EL (cell line): ENCODE measurements at places on chromosomes 16 and 17.

DNA sequence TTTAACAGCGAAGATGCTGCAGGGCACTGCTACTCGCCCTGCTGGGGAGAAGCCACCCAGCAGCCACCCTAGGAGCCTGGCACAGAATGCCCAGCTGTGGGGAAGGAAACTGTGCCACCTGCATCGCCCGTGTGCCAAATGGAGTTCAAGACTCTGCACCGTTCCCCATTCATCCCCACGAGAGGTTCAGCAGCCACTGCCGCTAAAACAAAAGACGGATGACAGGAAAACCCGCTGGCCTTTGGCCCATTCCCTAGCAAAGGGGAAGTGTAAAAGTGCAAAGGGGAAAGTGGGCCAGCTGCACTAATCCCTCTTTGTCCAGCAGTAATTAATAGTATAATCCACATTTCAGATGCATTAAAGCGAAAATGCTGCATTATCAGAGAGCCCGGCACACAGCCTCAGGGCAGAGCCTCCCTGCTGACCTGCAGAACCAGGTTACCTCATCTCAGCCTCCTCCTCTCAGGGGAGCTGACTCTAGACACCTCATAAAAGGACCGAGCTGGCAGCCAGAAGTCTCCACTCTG is 37.7 kb downstream of the ZFHX3 start:
- no peak for DNase-seq

DNA sequence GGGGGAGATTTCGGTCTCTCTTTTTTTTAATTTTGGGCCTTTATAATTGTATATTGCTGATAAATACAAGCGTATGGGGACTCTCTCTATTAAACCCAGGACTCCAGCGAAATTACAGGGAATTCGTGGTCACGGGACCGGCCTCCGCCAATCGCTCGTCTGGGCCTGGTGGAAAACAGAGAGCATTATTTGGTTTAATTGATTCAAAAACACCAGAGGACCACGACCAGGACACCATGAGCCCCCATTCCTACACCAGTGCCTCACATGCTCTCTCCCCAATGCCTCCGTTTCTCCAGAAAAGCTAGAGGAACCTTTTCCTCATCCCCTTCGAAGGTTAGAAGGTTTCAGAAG is at the start of gene HOXB2:
HOXB2 (minus strand) TSS at position 88 of the 354 bp plus-strand sequence. CDS start 198 bp downstream, outside the sequence.
- no peak for DNase-seq

- DNase-seq, result no peak
These were observed 137.5 kb downstream of the CCDC182 start for GRCh38 chr17:57607553-57608120.

DNA sequence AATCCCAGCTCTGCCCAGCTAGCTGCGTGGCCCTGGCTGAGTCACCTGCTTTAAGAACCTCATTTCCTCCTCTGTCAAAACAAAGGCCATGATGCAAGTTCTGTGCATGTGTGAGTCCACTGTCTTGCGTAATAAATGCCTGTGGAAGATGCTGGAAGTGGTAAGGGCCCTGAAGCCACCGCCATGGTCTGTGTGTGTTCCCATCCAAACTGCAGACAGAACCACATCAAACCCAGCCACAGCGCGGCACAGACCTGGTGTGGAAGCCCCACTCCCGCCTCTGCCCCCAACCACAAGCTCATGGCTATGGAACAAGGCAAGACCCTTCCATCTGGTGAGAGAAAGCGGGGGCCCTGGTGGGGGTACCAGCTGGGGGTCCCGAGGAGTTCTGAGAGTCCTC is 26.0 kb downstream of the NECAB2 start:
- DNase-seq, result peak; percentile 86

GRCh38 chr16:56634715-56635440 is 2.4 kb downstream of the MT1M start:
- DNase-seq, result no peak

- no peak for DNase-seq
These were observed 16.5 kb downstream of the DCUN1D3 start for GRCh38 chr16:20883554-20884239.

DNA sequence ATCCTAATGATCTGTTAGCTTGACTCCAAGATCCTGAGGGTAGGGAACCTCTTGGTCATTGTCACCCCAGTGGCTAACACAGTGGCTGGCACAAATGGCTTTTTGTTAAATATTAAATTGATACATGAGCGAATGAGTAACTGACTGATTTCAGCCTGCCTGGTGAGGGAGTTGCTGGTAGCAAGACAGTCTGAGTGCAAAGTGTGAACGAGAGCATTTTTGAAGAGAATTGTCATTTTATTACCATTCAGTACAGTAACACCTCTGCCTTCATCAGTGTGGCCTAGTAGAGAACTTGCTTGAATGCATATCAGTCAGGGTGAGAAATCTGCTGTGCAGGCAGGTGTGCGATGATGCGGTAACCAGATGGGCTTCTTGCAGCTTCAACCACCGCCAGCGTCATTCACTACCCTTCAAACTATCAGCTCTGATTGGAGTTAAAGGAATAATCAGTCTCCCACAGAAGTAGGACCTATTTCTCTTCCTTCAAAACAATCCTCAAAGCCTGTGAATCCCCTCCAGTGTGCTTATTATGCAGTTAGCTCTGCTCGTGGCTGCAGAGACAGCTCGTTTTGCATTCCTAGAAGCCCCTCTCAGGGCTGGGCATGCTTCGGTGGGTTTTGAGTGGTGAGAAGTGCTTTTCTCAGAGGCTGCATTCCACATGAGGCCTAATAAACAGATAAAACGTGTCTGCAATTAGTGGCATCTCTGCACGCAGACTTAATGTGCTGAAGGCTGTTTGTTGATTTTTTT is 29.0 kb downstream of the HEXIM2 start:
- no peak for DNase-seq

GRCh38 chr16:79599837-79600637 is 500 bp downstream of the MAF start:
- DNase-seq, result no peak

DNA sequence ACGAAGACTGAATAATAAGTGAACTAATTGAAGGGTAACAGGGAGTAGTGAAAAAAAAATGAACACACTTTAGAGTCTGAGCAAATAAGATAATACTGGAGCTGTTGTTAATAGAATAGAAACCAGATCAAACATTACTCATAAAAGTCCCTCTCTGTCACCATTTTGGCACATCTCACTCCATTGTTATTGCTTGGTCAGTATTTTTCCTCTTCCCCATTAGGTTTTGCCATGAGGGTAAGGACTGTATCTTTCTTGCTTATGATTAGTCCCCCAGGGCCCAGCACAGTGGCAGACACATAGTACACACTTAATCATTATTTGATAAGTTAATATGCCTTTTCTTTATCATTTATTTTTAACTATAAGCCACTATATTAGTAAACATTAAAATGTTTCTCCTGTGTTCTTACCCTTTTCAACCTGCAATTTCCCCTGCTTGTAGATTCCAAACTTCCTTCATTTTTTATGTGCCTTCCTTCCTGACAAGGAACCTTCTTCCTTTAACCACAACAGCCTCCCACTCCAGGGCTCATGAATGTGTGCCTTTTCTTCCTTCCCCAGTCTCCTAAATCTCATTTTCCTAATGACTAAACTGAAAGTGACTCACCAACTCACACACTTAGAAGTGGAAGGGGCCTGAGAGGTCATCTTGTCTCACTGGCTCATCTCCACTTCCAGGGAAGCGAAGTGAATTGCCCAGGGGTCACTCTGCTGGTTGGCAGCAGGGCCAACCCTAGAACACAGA is 88.2 kb upstream of the HAS3 start:
- peak; percentile 85 for DNase-seq

- no peak for DNase-seq
These were observed 5.0 kb downstream of the JUP start for GRCh38 chr17:41781404-41782110.

GRCh38 chr16:89842471-89843408 is 14.5 kb downstream of the SPIRE2 start:
- DNase-seq, result peak; percentile 92

DNA sequence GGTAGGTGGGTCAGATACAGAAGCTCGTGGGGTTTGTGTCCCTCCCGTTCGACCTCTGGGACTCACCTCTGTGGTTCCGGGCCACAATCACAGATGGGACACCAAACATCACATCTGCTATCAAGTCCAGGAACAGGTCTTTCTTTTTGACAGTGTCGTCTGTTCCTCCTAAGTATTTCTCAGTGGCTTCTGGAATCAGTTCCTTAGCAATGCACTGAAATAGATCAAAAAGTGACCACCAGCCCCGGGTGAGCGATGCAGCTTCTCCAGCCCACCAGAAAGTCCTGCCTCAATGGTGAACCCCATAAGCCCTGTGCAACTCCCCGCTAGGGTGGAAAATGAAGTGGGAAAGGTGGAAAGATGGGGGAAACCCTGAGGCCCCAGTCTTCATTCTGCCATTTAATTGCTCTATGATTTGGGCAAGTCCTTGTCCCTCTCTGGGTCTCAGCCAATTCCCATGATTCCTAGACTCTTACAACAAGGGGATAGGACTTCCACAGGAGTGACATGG is 22.4 kb downstream of the CES1 start:
- no peak for DNase-seq

DNA sequence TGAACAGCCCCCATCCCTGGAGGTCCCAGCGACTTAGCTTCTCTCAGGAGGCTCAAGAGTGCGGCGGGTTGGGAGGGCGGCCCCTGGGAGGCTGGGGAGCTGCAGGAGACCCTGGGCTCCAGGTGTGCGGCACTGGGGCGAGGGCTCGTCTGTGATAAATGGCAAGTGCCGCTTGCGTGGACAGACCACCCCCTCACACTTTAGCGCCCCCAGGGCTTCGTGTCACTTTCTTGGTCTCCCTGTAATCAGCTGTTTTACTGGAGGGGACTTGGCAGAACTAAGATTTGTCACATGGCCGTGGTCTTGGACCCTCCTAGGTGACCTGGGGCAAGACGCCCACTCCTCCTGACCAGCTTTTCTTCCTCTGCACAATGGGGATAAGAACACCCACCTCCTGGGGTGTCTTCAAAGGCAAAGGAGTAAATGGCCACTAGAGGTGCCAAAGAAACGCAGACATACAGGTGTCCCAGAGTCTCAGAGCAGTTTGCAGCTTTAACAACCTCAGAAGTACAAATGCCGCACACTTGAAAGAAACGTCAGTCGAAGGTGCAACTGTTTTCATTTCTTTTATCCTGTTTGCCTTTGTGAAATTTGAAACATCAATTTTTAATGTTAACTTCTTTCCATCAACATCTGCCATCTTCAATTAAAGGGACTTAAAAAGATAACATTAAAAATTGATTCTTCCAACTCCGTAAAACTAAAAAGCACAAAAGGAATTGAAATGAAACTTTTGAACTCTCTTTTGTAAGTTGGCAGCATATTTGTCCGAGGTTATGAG is 946 bp downstream of the OSGIN1 start:
- peak; percentile 36 for DNase-seq

DNA sequence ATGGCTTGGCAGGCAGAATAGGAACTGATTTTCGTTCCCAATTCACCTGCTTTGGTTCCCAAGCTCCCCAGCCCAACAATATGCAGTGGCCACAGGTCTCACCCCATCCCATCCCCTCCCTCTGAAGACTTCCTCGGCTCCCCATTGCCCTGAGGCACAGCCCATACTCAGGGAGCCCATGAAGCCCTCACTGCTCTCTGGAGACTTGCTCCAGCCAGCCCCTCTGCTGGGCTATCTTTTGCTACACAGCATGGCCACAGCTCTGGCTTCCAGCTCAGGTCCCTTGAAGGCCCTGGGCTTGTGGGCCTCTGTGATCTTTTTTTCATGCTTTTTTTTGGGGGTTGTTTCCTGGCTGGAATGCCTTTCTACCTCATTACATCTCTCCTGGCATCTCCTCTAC is 8.5 kb upstream of the RNF222 start:
- DNase-seq, result no peak

DNA sequence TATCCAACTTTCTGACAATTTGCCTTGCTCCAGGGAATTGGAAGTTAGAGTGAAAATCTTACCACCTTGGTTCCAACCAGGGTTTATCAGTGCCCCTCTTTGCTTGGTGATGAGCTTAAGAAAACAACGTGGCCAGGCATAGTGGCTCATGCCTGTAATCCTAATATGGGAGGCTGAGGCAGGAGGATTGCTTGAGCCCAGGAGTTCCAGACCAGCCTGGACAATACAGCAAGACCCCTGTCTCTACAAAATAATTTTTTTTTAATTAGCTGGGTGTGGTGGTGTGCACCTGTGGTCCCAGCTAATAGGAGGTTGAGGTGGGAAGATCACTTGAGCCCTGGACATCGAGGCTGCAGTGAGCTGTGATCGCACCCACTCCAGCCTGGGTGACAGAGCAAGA is 21.4 kb downstream of the SLC7A6 start:
- no peak for DNase-seq

GRCh38 chr16:74201576-74201975 is 95.0 kb upstream of the PSMD7 start:
- DNase-seq, result no peak

- DNase-seq, result peak; percentile 64
These were observed 310.6 kb downstream of the SEC14L1 start for GRCh38 chr17:77451245-77451893.

GRCh38 chr16:3364774-3365427 is 9.2 kb downstream of the OR2C1 start:
- peak; percentile 97 for DNase-seq

DNA sequence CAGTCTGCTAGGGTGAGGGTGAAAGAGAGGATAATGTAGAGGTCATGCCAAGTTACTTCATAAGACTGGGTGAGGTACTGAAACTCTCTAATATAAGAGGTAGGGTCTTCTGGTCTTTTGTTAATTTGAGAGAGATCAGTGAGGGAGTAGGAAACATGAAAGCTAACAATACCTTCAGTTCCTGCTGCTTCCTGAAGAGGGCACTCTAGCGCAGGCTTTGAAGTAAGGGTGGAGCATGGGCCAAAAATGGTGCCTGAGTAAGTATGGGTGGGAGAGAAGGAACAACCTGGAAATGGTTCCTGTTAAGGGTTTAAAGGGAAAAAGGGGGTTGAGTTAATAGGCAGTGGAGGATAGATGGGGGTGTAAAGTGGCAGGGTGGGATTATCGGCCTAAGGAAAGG is 2449.5 kb downstream of the TP53TG3F start:
- DNase-seq, result no peak

DNA sequence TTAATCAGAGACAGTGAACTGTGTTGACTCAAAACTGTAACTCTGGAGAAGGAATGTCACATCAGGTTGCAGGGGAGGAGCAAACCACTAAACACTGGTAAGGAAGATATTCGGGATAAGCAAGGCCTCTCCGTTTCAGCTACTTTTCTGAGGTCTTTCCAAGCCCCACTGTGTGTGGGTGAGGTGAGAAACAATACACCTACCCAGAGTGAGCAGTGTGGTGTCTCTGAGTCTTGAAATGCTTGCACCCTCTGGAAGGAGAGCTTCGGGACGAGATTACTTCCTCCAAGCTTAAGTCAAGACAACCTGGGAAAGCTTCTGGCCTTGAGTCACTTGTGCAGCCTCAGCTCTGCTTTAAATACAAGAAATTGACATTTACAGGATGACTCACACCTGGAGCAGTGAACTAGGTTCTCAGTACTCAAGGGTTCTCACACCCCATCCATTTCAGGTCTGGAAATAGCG is 2.5 kb upstream of the MAP3K14 start:
- DNase-seq, result peak; percentile 73

DNA sequence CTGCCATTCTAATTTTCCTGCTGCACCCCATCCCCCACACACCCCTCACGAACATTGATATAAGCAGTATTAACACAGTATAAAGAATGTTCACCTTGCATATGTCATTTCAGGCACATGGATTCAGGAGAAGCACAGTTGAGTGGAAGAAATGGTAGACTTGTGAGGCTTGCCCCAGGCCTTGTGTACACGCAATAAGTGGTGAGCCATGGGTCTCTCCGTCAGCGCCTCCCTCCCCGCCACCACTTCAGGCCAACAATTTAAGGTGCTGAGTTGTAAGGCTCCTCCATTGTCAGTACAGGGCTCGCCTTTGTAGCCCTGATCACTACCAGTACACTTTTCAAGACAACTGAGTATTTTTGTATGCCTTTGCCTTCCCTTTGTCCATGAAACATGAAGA is 12.2 kb upstream of the CLEC18C start:
- DNase-seq, result no peak

- DNase-seq, result no peak
These were observed 9.6 kb upstream of the ATF7IP2 start for GRCh38 chr16:10376229-10376628.
